ENCODE measurements at places on chromosomes 1 and 21. TPM values are rescaled to one million over a fixed set of nuclear protein-coding genes. Genes with fewer than 3 reads are reported as not detected.

Gene NDUFS5
- total RNA-seq, result 535 TPM

GRCh38 chr1:177830531-177831135 is 139.2 kb downstream of the SEC16B start:
- no peaks in the 10 kb centered on the region for H3K27me3 ChIP-seq
- no peak for DNase-seq
- no peaks in the 10 kb centered on the region for H3K36me3 ChIP-seq
- H3K4me1 ChIP-seq, result no peaks in the 10 kb centered on the region
- no peak overlapping the region for H3K4me3 ChIP-seq

DNA sequence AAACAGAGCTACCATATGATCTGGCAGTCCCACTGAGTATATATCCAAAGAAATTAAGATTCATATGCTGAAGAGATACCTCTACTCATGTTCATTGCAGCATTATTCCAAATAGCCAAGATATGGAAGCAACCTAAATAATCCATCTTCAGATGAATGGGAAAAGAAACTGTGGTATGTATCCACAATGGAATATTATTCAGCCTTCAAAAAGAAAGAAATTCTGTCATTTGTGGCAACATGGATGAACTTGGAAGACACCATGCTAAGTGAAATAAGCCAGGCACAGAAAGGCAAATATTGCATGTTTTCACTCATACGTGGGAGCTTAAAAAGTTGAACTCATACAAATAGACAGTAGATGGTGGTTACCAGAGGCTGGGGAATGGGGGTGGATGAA is 47.8 kb downstream of the UBE4B start:
- H3K4me3 ChIP-seq, result no peak overlapping the region
- DNase-seq, result no peak
- peaks cover 30% of the 10 kb centered on the region for H3K36me3 ChIP-seq
- H3K4me1 ChIP-seq, result peaks cover 12% of the 10 kb centered on the region

Gene CNKSR1
- total RNA-seq, result 0.93 TPM

DNA sequence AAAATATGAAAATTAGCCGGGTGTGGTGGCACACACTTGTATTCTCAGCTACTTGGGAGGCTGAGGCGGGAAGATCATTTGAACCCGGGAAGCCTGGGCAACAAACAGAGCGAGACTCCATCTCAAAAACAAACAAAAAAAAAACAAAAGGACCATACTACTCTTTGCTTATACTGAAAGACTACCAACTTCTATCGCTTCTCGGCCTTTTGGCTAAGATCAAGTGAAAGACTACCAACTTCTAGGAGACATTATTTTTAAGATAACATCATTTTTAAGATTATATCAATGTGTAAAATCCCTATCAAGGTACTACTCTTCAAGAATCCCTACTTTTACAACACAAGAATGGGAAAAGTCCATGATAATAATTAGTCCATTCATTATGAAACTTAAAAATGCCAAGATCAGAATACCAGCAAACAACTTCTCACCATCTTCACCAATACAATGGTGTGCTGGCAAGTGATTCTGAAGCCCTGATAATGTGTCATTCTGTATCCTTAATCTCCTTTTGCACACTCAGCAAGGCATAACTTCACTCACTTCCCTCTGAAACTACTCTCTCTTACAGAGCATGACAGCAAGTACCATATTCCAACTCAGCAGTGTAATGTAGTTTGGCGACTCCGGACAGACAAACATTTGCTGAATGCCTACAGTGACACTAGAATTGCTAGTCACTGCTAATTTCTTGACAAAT is 1.7 kb downstream of the PTP4A2 start:
- H3K27me3 ChIP-seq, result no peaks in the 10 kb centered on the region
- DNase-seq, result no peak
- peak overlapping the region; percentile 75 for H3K4me3 ChIP-seq

Gene SPRR2E
- total RNA-seq, result not detected

DNA sequence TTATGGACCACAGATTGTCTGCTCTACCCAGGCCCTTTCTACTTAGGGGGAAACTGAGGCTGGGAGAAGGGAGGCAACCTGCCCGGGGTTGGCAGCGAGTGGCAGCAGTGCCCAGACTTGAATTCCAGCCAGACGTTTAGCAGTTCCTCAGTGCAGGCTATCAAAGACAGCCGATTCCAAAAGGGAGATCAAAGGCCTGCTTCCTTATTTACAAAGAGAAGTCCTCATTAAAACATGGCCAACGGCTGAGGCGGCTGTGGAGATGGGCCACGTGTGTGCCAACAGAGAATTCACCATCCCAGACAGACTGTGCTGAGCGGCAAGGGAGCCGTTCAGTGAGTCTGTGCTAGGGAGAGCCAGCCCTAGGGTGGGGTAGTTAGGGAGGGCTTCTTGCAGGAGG is 27.7 kb downstream of the C1QB start:
- H3K4me1 ChIP-seq, result no peaks in the 10 kb centered on the region
- DNase-seq, result no peak
- H3K27me3 ChIP-seq, result peaks cover 27% of the 10 kb centered on the region

- H3K4me1 ChIP-seq, result no peaks in the 10 kb centered on the region
- H3K36me3 ChIP-seq, result no peaks in the 10 kb centered on the region
- no peaks in the 10 kb centered on the region for H3K27me3 ChIP-seq
Measured at GRCh38 chr1:1826356-1827088, 48.3 kb upstream of the NADK start.

Data from heart right ventricle (tissue), 16 donors.